ENCODE measurements at places on chromosomes 11 and 22.

- DNase-seq: no peak
Observed at GRCh38 chr22:44479662-44480061, 18.4 kb downstream of the RTL6 start.

DNA sequence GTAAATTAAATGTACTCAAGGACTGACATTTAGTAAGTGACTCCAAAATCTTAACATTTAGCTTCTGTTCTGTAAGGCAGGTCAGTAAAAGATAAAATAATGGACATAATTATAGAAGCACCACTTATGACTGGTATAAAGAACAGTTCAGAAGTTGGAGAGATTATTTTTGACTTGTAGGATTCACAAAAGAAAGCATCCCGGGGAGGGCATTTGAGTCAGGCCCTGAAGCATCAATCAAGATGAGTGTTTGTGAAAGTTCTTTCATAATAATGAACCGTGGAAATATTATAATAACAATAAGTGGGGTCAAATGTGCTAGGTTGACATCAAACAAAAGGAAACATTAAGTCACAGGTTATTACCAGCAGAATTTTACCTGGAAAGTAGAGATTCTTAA lies 201.9 kb downstream of the DDX10 start:
- DNase-seq: no peak

DNA sequence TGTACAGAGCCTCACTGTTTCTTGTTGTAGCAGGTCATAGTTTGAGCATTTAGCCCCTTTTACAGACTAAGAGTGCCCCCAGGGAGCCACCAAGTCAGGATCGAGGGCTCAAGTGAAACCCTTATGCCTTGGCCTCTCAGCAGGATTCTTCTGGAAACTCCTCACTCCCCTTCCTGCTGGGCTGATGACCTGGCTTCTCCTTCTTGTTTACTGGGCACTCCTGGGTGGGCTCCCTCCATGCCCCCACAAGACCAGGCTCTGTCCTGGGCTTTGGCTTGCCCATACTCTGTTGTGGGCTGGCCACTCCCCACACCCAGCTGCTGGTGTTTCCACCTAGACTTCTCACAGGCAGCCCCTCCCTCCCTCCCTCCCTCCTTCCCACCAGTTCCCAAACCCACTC lies 69.6 kb downstream of the MED15 start:
- DNase-seq: no peak

DNA sequence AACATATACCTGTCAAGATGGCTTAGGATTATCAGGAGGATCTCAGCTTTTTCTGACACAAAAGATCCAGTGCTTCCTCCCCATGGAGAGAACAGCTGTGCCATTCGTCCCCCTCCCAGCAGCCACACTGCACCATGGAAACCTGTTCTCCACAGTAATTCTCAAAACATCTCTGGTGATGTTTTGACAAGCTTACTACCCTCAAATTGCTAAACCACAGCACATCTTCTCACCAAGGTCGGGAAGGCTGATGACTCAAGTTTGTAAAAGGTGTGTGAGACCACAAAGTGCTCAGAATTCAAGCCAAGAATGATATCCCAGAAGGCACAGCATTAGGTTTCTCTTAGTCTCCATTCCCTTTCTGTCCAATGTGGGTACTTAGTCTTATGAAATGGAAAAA lies 3.9 kb upstream of the RAB38 start:
- no peak for DNase-seq

DNA sequence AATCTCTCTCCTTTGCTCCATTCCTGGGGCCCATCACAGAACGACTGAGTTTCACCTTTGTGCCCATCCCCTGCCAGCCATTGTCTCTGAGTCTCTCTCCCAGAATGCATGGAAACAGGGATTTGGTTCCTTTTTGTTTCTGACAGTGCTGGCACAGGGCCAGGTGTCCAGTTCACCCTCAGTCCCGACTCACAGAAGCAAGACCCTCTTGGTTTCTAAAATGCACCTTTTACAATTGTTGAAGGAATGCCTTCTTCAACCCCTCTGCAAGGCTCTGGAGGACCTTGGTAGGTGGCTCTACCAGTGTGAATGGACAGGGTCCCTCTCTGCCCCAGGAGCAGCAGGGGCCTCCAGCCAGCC lies 5.1 kb upstream of the MYEOV start:
- DNase-seq: no peak

DNA sequence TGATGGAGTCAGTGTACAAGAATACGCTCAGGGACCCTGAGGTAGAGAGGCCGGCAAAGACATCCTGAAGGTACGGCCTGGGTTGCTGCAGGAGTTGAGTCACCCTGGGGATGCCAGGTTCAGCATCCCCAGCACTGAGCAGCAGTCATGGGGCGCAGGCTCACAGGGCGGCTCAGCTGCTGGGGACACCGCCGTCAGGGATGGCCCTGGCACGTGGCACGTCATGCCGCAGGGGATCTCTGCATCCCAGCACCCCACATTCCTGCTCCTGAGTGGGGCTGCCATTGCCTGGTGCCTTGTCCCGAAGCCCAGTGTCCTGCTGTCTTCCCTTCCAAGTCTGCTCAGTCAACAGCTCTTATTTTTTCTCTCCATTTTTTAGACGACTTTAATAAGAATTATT lies 168.7 kb upstream of the NTM start:
- DNase-seq: no peak

- no peak for DNase-seq
Observed at GRCh38 chr22:42692239-42693054, 28.2 kb downstream of the A4GALT start.

DNA sequence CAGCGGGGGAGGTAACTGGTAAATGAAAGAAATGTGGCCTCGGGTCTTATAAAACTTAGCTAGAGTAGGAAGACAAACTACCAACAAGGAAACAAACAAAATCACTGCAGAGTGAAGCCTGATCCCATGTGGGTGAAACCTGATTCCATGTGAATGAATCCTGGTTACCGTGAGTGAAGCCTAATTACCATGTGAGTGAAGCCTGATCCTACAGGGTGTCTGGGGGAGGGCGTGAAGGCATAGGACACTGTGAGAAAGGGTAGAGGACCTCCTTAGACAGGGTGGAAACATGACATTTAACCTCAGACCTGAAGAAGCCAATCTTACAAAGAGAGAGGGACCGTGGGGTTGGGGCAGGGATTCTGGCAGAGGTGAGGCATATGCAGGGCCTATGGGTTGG lies 106.2 kb upstream of the USP47 start:
- DNase-seq: no peak

DNA sequence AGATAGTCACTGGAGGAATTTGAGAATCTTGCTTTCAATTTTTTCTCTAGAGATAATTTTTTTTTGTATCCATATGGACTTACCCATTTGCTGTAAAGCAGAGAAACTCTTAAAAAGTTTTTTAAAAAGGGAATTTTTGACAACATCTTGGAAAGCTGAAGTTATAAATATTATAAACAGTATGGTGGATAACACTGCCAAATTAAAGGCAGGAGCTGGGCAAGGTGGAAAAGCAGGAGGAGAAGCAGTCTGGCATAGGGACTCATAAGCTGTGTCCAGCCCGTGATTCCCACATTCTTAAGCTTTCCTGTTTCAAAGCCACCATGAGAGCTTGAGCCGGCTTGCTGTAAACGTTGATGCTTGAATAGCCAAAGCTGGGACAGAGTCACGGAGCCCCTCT lies 149.5 kb downstream of the NAV2 start:
- DNase-seq: no peak

- DNase-seq: no peak
Observed at GRCh38 chr11:96194581-96195374, 148.2 kb downstream of the MAML2 start.

DNA sequence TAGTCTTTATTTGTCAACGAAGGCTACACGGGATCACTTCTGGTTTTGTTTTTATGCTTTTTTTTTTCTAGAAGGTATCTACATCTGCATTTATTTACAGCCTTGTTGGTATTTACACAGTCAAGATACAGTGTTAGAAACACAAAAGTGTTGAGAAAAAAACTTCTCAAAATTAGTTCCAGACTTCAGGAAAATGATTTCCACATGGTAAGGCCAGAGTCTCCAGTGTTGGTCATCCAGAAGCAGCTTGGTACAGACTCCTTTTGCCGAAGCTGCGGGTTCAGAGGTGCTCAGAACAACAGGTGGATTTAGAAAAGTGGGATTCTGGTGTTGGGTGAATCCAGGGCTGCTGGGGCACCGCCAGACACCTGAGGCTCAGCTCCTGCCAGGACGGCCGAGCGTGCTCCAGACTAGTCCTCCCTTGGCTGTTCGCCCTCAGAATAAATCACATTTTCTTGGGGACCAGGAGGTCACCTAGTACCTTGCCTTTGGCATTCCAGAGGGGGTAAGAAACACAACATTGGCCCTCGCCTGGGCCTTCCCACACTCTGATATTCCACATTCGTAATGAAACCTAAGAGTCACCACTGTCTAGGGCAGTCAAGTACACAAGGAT lies 78.7 kb upstream of the NARS2 start:
- no peak for DNase-seq

GRCh38 chr11:77094841-77095365 lies 7.7 kb upstream of the OMP start:
- no peak for DNase-seq

DNA sequence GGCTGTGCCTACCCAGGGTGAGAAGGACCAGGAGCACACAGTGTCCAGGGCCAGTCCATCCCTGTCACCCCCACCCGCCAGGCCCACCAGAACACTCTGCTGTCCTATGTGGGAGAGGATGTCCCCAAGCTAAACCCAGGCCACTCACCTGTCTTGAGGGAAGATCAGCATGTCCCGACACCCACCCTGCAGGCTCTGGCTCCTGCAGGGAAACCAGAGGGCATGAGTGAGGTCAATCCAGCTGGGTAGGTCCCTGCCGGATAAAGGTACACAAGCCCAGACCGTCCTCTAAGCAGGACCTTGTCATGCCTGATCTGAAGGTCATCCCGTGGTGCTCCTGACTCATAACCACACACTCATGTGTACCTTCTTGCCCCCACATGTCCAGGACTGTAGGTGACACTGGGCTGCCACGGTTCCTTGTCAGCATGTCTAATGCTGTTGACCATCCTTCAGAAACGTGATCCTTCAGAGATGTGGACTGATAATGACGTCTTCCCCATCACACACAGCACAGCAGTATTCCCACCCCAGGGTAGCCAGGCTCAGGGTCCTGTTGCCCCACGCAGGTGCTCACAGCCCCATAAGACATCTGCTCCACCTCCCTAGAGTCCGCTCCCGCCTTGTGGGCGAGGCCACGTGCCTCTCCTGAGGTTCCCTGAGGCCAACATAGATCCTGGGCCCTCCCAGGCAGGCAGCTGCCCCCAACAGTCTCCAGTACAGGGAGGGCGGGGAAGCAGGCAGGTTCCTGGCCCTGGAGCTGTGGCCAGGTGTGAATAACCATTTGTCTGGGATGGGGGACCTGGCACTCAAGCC lies 6.1 kb downstream of the ARVCF start:
- DNase-seq: no peak

- no peak for DNase-seq
Observed at GRCh38 chr11:85394283-85394682, 232.9 kb downstream of the DLG2 start.

GRCh38 chr22:46102159-46102558 lies 48.2 kb upstream of the PPARA start:
- no peak for DNase-seq

GRCh38 chr11:115501893-115502589 lies 2.2 kb downstream of the CADM1 start:
- no peak for DNase-seq

GRCh38 chr11:1074244-1075221 lies at the start of gene MUC2:
MUC2 (plus strand) TSS chr11:1074874.
- DNase-seq: no peak

GRCh38 chr11:63888170-63889086 lies 28.5 kb downstream of the RCOR2 start:
- peak; percentile 40 for DNase-seq

GRCh38 chr11:68213135-68213515 lies at the start of gene KMT5B:
KMT5B (minus strand) TSS chr11:68213296; CDS start chr11:68190076, 23,220 bp downstream.
- DNase-seq: no peak

GRCh38 chr11:28858076-28858475 lies 749.9 kb downstream of the METTL15 start:
- no peak for DNase-seq

DNA sequence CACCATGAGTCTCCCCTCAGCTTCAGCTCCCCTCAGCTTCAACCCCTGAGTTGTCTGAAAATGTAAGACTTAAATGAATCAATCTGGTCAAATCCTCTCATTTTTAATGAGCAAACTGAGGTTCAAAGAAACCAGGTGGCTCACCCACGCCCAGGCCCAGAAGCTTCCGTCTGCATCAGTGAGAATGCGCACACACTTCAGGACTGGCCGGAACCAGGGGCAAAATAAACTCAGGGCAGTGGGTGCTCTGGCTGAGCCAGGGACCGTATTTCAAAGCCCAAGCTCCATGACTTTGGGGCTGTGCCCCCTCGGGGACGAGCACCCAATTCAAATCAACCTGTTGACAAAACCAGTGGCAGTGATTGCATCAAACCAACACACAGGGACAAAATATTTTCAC lies 3.1 kb downstream of the SULT4A1 start:
- DNase-seq: no peak

GRCh38 chr22:29074276-29074772 lies 1.5 kb downstream of the KREMEN1 start:
- no peak for DNase-seq

GRCh38 chr22:41846268-41846987 lies 13.5 kb downstream of the SREBF2 start:
- no peak for DNase-seq

- DNase-seq: no peak
Observed at GRCh38 chr22:37368058-37368457, 59.2 kb downstream of the ELFN2 start.

DNA sequence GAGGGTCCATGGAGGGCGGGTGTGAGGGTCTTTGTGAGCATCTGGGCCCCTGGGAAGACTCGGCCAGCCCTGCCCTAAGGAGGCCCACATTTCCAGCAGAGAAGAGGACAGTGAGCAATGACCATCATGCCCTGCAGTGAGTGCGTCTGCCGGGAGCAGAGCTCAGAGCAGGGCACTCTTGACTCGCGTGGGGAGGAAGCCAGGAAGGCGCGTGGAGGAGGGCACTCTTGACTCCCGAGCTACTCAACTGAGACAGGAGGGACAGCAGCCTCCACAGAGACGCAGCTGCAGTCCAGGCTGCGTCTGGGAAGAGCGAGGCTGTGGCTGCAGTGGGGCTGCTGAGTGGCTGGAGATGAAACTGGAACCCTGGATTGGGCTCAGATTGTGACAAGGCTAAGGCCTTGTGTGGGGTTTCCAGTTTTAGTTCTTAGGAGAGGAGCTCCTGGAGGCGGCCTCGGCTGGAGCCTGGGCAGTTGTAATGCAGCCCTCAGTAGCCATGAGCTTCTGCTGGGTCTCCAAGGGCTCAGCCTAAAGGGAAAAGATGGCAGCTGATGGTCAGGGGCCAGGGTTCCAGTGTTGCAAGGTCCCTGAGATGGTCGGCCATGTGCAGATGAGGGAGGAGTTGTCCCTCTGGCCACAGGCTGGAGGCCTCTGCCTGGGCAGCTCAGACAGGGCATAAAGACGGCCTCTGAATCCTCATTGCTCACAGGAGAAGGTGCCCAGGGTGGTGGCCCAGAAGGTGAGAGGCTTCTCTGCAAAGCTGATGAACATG lies 264.7 kb upstream of the B3GAT1 start:
- DNase-seq: no peak
